Caco-2 (cell line): ENCODE measurements at places on chromosomes 5 and 9. TPM values are rescaled to one million over a fixed set of nuclear protein-coding genes. Genes with fewer than 3 reads are reported as not detected.

- DNase-seq: no peak
Measured at GRCh38 chr9:479971-480350, 265.3 kb downstream of the DOCK8 start.

GRCh38 chr9:123851851-123852250, 78.1 kb downstream of the DENND1A start:
- DNase-seq: no peak

GRCh38 chr5:32990593-32991420, 279.7 kb downstream of the NPR3 start:
- no peak for DNase-seq

DNA sequence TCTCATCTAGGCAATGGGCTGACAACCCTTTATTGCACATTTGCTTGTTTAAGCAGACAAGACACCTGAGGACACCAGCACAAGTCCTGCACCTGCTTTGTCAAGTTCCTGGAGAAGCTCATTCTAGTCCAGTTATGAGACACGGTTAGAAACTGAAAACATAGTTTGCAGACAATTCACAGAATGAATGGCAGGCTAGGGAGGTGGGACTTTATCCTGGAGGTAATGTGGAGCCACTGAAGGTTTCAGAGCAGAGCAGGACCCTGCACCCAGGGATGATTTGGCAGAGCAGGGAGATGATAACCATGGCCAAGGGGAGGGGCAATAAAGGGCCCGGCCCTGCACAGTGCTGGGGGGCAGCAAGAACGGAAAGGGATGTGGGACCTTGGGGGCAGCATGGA, 50.7 kb upstream of the SLC25A51 start:
- DNase-seq: no peak

Gene NOXA1
- 7.3 and 8.6 TPM in 2 replicates for total RNA-seq

Gene CDC20B
- total RNA-seq: not detected in 2 replicates

DNA sequence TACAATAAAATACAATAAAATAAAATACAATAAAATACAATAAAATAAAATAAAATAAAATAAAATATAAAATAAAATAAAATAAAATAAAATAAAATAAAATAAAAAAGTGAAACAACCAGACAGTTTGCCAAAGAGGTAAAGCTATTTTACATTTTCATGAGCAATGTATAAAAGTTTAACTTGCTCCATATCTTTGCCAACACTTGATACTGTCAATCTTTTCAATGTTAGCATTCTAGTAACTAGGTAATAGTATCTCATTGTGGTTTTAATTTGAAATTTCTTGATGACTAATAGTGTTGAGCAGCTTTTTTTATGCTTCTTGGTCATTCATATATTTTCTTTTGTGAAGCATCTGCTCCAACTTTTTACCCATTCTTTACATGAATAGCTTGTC, 17.3 kb downstream of the TTC33 start:
- DNase-seq: no peak

DNA sequence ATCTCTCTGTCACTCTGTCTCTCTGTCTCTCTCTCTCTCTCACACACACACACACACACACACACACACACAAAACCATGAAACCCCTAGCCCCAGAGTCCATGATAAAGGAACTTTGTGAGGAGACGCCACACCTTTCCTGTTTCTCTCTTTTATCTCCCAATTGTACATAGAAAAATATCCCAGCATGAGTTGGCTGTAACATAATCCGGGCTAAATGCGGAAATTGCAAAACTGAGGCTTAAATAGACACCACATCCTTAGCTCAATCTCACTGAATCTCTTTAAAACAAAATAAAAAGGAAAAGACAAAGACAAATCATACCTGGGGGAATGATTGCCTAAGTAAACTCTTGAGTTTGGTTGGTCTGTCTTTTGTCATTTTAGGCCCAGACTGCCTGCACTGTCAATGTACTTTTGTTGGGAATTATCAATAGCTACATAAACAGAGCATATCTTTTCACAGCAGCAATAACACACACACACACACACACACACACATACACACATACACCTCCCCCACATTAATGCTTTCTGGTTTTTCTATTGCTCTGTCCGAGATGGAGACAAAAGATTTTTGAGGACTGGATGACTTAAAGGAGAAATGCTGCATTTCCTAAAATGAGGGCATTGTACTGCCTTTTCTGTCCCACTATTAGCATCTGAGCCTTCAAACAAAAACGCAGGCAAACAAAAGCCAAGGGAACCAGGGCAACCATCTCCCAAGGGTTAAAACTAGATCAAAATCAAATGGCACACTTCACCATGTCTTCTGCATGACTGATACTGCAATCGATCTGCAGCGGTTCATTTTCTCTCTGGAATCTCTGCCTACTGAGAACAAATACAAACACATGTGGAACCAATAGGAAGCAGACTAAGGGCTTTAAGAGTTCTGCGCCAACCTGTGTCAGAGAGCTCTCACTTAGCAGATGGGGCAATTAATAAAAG, 321.5 kb downstream of the NFIB start:
- DNase-seq: no peak

Gene ARID3C
- total RNA-seq: not detected in 2 replicates

DNA sequence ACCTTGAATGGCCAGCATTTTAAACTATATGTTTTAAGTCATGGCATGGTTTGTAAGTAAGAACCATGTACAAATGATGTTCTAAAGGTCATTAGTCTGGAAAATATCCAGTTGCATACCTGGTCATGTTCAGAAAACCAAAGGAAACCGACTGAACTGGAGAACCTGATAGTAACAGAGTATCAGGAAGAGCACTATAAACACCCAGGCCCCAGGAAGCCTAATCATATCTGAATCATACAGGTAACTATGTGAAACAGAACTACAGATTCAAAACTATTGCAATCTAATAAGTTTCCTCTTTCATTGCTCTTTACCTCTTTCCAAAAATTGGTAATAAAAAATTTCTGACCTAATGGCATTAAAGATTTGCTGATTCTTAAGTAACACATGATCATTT, 500.3 kb downstream of the ARHGEF28 start:
- DNase-seq: no peak

DNA sequence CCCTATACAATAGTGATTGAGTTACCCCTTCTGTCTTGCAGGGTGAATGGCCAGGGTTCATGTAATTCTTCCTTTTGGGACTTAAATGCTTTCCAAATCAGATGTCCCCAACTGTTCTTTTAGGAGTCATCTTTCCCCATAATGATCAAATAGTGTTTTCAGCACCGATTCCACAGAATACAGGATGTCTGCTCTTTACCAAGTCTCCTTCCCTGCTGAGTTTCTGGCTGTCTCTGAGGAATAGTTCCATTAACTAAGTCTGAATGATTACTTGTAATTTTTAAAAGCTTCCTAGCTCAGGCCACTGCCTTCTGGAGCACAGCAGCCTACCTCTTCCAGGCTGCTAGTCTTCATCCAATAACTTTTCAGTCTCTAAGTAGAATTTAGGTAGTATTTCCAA, 630.7 kb upstream of the ZNF608 start:
- DNase-seq: no peak

DNA sequence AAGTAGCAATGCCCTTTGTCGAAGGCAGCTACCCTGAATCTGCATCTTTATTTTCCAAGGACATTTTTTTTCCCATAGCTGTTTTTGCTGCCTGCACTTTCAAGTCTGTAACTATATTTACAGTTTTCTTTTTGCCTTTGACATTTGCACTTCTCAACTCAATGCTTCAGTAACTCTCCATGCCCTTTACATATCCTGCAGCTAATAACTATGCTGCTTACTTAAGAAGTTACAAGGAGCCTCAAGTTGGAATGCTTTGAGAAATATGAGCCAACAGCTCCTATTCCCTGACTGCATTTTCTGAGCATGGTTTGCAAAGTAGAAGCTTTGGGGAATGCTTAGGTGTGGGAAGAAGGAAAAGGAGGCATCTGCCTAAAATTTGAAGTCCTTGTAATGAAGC, 194.8 kb upstream of the TRPC7 start:
- DNase-seq: no peak
